CD14-positive monocyte (primary cell): ENCODE measurements at places on chromosomes 3 and 15.

DNA sequence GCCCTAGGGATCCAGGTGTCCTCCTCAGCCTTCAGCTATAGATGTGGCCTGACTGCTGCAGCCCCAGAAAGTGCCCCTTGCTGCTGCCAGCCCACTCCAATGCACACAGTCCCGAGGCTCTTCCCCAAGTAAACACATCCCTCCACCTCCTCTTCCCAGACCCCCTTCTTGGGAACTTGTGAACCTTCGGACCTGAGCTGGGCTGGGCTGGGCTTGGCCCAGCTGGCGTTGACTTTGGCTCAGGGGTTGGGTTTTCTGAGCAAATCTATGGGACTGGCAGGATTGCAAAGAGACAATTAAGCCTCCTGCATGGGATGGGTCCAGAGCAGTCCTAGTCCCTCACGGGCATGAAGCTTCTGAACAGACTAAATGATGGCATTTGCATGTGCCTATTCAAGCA, 14.7 kb downstream of the VIPR1 start:
- DNase-seq: no peak

GRCh38 chr3:5205165-5205941, 17.8 kb downstream of the EDEM1 start:
- DNase-seq: no peak

DNA sequence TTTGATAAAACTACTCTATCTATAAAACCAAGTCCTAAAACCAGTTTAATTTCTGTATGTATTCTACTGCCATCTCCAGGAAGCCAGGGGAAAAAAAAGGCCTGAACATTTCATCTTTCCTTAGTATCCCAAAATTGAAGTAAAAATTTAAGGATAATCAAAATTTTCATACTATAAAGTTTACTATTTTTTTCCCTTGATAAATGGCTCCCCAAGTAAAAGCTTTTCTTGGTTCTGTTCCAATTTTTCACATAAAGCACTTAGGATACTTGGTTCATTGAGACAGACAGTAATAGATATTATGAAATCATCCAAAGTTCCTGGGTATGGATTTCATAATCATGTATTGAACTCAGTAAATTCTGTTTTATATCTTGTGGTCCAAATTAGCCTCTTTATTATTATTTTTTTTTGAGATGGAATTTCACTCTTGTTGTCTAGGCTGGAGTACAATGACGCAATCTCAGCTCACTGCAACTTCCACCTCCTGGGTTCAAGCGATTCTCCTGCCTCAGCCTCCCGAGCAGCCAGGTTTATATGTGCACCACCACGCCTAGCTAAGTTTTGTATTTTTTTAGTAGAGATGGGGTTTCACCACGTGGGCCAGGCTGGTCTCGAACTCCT, 34.5 kb downstream of the ICE2 start:
- DNase-seq: no peak

DNA sequence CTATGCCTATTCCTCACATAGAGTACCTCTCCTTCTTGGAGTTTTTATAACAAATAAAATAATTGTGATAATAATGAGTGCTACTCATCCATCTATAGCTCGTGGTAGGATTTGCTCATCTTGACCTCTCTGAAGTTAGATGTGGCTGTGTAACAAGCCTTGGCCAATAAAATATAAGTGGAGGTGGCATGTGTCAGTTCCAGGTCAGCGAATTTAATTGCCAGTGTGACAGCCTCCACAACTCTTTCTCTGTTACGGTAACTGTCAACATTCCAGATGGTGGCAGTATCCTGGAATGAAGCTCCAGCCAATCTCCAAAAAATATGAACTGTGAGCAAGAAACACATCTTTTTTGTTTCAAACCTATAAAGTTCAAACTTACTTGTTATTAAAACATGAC, 13.8 kb downstream of the CLRN1 start:
- DNase-seq: no peak

DNA sequence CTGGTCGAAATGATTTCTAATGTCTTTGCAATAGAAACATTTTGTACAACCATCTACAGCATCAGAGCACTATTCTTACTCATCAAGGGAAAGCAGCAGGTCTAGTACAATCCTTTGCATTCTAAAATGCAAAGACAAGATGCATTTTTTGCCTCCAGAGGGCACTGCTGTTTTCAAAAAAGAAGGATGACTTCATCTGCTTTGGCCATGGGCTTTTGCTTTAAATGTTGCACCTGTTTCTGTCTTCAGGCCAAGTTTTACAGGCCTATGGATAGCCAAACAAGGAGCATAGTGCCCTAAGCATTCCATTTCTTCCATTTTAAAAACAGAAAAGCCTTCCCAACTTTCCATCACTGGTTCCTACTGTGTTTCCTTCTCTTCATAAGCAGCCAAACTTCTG, 3.4 kb downstream of the PARP9 start:
- no peak for DNase-seq
